ENCODE measurements at places on chromosomes 3 and 15.

DNA sequence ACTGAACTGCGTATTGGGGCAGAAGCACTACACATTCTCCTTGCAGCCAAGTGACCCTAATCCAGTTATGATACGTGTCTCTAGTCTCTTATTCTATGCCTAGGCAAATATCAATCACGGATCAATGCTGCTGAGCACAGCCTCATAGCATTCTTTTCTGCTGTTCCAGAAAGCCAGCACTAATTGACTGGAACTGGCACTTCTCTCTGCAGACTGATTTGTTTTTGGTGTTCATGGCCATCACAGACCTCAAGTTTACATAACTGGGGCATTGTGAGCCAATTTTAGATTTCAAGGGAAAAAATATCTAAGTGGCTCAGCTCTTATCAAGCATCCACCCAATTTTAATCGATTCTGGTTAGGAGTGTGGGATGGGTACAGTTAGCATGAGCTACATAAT is 37.9 kb downstream of the GLDN start:
- DNase-seq: no peak

DNA sequence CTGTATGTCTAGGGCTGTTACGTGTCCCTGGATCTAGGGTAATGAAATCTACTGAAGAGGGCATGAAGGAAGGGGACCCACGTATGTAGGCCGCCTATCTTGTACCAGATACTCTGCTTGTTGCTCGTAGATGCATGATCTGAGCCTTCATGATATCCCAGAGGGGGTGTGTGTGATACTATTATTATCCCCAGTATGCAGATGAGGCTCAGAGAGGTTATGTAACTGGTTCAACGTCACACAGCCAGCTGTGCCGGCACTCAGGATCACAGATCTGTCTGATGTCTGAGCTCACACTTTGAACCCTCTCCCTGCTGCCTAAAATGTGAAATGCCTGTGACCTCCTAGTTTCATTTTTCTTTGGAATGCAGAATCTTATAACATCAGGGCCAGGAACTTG is 36.2 kb upstream of the SEC13 start:
- DNase-seq: no peak

GRCh38 chr15:73809728-73810501 is 56.8 kb upstream of the INSYN1 start:
- no peak for DNase-seq

- DNase-seq: no peak
Measured at GRCh38 chr3:88291486-88291885, 141.7 kb downstream of the C3orf38 start.
